ACHN (cell line): ENCODE measurements at places on chromosomes 4 and X.

- DNase-seq: no peak
These were observed 106.1 kb downstream of the PRDM5 start for GRCh38 chr4:120816296-120816965.

GRCh38 chr4:1907848-1908525 is 36.8 kb downstream of the NSD2 start:
- no peak for DNase-seq

DNA sequence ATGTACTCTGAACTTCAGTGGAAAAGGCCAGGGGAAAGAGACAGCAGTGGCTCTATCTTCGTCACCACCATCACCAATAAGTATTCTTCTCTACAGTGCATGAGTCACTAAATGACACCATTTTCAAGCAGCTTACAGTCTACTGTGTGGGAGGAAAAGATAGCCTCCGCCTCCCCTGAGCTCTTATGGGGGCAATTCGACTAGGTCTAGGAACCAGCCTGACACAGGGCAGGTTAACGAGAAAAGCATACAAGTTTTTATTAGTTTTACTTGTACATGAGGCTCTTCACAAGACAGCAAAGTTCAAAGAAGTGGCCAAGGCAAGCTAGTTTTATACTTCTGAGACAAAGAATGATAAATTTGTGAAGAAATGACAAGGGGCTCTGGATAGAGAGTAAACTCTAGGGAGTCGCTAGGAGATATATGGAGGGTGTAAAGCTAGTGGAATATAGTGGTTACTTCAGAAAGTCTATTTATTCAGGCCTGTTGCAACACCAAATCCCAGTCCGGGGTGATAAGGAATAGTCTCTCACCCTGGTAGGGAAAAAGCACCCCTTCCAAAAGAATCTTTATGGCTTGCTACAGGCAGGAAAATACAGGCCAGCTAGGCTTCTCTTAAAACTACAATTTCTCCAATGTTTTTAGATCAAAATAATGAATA is 49.7 kb downstream of the SCD5 start:
- no peak for DNase-seq

- no peak for DNase-seq
These were observed 37.1 kb downstream of the FSTL5 start for GRCh38 chr4:162126729-162127128.

DNA sequence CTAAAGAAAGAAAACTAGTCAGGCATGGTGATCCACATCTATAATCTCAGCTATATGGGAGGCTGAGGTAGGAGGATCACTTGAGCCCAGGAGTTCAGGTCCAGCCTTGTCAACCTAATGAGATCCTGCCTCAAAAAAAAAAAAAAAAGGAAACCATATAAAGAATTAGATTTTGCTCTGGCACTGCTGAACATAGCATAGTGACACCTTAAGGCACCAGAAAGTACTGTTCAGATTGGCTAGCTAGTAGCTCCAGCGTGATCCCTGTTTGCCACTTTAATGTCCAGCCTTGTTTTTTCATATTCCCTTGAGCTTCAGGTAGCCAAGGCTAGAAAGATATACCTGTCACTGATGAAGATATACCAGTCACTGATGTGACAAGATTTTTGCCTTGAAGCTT is 34.1 kb downstream of the EXOC1 start:
- peak; percentile 25 for DNase-seq

GRCh38 chrX:5775846-5776430 is 452.7 kb downstream of the NLGN4X start:
- DNase-seq: no peak

DNA sequence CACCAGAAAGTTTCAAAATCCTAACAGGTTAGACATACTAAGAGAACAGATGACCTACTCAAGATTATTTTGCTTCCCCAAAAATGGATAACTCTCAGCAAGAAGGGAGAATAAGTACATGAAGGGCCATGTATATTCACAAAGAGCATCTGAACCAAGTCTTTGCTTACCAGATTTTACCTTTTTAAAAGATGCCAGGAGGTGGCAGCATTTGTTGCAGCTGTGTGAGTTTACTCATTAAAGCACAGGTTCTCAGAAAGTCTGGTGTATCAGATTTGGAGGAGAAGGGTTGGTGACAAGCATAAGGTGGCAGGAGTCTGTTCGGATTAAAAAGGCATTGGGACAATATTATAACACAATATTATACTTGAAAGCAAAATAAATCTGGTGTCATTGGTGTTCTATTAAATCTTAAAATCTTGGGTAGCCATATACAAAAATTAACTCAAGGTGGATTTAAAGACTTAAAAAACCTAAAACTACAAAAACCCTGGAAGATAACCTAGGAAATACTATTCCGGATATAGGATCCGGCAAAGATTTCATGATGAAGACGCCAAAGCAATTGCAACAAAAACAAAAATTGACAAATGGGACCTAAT is 51.3 kb upstream of the NFKB1 start:
- peak; percentile 61 for DNase-seq

DNA sequence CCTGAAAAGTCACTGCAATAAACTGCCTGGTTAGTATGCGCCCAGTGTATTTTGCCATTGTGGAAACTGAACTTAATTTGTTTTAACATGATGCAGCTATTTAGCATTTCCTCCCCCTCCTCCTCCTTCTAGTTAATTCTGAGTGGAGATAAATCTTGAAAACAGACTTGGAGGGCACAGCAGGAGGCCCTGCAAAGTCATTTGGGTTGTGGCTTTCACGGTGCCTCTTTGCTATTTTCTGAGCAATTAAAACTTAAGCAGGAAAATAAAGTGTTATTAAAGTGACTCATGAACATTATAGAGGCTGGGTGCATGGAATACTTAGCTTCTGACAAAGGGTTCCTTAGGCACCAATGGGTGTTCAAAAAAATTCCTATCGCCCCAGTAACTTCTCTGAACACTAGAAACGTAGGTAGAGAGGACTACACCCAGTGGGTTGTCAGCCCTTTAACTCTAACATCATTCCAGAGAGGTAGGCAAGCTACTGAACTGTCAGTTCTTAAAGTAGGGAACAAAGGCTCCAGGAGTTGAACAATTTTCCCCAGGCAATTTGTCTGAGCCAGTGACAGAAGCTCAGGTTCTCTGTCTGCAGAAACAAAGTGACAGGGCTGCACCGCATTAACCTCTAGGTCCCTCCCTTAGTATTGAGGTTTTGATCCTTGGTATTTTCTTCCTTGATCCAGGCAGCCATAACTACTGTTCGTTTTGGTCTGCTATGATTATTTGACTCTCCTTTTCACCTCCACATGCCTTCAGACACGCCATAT is 158.3 kb upstream of the KIT start:
- DNase-seq: no peak

DNA sequence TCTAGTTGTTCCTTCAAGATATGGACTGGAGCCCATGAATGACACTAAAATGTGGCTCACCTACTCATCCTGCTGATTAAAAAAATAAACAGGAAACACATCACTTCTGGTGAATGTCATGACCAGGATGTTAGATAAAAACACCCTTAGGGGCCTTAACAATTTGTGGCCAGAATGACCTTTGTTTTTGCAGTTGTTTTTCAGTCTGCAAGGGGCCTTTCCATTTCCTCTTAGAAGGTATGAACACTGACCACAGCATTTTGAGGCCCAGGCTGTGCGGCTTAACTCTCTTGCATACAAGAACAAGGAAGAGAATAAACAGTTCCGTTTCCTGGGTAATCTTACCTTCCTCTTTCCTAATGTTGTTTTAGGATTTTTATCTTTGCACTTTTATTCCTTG is 113.2 kb downstream of the IL1RAPL2 start:
- no peak for DNase-seq

DNA sequence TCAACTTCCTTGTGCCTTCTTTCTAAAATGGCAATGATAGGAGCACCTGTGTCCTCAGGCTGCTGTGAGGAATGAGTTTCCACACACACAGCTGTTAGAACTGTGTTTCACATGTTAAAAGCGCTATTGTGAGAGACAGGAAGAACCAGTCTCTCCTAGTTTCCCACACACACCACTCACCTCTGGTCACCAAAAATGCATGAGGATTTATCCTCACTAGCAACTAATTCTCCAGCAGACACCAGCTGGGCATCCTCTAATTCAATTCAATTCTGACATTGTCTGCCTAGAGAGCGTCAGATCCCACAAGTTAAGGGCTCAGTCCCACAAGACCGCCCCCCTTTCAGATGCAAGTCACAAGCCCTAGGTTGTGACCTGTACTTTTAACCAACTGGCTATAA is 29.0 kb upstream of the SLC2A9 start:
- DNase-seq: no peak

DNA sequence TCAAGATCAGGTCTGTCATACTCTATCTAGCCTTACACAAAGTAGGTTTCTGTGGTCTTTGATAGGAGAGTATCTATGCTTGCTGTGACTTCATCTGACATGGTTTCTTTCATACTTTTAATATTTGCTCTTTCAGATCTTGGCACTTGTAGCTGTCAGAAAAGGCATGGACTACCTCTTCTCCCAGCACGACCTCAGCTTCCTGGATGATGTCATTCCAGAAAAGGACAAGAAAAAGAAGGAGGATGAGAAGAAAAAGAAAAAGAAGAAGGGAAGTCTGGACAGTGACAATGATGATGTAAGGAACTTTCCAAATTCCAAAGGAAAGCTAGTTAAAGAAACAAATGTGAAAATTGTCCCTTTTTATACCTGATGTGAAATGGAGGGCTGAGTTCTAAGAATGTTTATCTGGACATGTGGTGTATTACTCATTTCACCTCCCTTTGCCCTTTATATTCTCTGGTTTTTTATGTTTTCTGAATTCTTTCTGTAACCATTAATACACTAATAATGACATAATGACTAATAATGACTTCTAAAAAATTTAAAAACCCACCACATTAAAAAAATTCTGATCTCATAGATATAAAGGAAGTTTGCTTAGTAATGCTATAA is 221.2 kb downstream of the SLC4A4 start:
- DNase-seq: peak; percentile 10

- DNase-seq: no peak
These were observed 18.7 kb upstream of the SEC24B start for GRCh38 chr4:109414938-109415337.

DNA sequence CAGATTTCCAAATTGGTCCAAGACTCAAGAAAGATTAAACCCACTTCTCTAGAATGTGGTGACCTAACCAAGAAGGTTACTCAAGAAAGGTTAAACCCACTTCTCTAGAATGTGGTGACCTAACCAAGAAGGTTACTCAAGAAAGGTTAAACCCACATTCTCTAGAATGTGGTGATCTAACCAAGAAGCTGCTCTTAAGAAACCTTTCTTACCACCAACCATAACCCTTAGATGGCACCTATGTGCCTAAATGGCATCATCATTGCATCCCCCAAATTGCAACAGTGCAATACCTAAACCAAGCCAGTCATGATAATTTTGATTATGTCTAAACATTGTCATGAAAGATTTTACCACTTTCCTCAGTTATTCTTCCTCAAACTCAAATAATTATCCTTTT is 49.2 kb downstream of the IDS start:
- DNase-seq: no peak

- no peak for DNase-seq
These were observed 63.9 kb downstream of the PLS3 start for GRCh38 chrX:115624916-115625315.

DNA sequence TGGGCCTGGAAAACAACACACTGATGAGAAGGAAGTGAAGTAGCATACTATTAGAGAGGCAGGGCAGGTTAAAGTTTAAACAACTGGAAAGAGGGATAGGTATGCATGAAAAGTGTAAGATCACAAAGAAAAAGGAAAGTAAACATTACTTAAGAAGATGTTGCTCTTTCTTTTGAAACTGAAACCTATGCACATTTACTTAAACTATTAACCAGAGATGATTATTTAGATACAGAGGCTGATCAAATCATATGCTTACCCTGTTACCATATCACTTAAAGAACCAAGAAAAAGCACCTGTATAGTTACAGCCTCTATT is 37.8 kb downstream of the NAP1L5 start:
- no peak for DNase-seq

GRCh38 chr4:7697343-7697742 is 242.3 kb downstream of the AFAP1 start:
- DNase-seq: no peak

DNA sequence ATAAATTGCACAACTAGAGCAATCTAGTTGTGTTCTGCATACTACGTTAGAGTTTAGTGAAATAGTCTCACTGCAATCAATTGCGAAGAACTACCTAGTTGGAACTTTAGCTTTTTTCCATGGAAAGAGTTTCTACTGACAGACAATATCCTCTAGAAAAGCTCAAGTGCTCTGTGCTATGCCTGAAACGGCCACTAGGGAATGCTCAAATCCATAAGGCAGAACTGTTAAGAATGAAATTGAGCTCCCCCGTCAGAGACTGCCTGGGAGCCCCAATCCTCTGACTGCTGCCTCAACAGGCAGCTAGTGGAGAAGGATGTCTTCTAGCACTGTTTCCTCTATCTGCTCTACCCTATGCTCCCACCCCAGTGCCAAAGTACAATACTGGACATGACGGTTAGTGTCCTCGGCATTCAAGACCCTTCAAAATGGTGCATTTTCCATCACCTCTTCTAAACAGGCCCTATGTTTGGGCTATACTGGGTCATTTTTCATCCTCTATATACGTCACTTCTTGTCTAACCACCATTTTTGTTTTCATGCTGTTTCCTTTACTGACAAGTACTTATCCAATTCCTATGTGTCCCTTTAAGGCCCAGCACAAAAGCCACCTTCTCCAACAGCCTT is 35.3 kb downstream of the FRMD7 start:
- DNase-seq: peak; percentile 53

- no peak for DNase-seq
These were observed 245.9 kb upstream of the GIMD1 start for GRCh38 chr4:106614441-106614840.

GRCh38 chrX:107146670-107147069 is 28.0 kb upstream of the RBM41 start:
- DNase-seq: no peak

DNA sequence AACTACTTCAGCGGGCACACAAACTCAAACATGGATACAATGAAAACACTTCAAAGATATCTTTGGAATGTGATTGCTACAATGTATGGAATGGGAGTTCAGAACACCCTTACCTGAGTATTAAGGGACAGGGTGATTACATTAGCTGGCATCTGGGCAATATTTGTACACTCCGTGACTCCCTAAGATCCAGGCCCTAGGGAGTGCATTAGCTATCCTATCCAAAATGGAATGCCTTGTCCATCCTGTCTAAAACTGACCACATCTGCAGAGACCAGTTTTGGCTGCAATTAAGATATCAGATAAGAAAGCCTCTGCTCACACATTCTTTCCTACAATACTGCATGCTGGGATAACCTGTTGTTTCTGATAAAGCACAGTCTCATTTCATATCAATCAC is 176.6 kb upstream of the EMCN start:
- DNase-seq: no peak

DNA sequence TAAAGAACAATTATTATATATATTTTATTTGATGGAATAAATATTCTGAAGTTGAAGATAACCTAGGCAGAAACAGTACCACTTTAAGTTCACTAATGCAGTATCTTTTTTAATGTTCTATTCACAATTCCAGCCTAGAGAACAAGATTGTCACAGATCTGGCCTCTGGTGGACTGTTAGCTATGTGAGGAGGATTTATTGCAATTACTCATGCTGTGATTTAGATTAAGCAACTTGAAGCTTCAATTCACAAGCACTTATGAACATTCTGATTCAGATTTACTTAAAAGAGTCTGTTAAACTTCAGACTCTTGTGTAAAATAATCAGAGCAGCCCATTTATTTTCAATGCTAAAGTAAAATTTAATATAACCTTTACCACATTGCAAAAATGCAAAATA is 1489.8 kb downstream of the STIM2 start:
- no peak for DNase-seq

- DNase-seq: no peak
These were observed 79.4 kb downstream of the ADGRG4 start for GRCh38 chrX:136380010-136380769.

- no peak for DNase-seq
These were observed 14.8 kb upstream of the ADGRG2 start for GRCh38 chrX:19137067-19137466.
